ENCODE measurements at places on chromosomes 1 and 21.

DNA sequence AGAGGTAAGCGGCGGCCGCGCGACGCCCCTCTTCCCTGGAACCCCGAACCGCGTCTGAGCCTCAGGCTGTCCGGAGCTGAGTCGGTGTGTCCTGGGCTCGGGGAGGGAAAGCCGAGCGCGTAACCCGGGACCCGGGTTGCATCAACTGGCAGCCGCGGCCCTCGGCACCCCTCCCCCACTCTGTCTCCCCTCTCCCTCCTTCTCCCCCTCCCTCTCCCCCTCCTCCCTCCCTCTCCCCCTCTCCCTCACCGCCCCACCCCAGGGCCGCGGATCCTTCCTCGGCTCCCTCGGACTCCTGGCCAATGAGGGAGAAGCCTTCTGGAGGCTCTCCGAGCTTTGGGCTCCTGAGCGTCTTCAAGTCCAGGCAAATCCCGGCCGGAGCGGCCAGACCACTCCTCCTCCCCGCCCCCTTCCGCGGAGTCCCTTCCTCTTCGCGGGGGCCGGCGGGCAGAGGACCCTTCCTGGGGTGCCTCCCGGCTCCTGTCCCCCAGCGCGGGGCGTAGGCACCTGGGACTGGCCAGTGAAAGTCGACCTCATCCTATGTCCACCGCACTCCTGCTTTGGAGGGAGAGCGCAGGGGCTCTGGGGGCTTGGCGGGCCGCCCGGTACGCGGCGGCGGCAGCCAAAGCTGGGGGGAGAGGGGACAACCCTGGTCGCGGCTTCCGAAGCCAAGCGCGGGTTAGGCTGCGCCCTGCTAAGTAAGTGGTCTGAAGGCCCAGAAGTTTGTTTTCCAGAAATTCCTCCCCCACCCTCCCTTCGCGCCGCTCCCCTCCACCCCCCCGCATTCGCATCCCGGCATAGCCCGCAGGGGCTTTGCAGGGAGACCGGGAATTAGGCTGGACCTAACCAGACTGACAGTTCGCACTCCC is 850 bp downstream of the SESN2 start:
- peak; percentile 70 for DNase-seq

- no peak for DNase-seq
These were observed 57.8 kb downstream of the ZMYM4 start for GRCh38 chr1:35326246-35326866.

GRCh38 chr1:156625436-156626078 is 6.3 kb downstream of the HAPLN2 start:
- DNase-seq, result no peak

GRCh38 chr1:192925609-192926008 is 116.8 kb downstream of the RGS2 start:
- DNase-seq, result no peak

GRCh38 chr1:173628888-173629287 is 6.2 kb upstream of the TEX50 start:
- no peak for DNase-seq

DNA sequence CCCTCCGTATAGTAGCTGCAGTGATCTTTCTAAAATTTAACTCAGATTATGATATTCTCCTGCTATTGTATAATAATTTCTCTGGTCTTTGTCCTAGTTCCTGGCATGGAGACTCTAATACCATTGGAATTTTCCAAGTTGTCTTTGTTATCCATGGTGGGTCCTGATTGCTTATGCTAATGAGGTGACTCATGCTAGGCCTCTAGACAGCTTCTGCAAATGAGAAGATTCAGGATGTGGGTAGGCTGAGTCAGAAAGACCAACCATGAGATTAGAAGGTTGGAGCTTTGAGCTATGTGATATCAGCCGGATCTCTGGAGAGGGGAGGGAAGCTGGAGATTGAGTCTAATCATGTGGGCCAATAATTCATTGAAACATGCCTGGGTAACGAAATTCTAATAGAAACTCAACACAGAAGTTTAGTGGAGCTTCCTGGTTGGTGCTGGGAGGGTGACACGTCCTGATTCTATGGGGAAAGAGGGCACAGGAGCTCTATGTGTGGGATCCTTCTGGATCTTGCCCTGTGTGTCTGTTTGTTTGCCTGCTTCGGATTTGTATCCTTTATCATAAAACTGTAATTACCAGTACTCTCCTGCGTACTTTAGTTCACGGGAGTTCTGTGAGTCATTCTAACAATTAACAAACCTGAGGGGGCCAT is 73.2 kb upstream of the CNIH3 start:
- no peak for DNase-seq

DNA sequence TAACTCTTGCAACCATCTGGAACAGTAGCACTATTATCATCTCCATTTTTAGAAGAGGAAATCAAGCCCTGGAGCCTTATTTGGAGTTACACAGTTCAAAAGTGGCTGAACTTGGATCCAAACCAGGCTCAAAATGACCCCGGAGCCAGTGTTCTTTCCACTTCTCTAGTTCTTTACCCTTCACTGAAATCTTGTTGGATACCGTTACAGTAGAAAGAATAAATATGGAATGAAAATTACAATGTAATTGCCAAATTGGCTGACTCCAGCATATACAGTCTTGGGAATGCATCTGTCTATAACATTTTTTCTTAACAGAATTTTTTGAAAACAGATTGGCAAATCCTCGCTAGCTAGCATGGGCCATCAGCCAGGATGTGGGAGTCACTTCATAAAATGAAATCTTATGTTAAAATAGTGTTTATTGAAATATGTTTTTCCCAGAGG is 261.4 kb downstream of the CTH start:
- DNase-seq, result no peak

DNA sequence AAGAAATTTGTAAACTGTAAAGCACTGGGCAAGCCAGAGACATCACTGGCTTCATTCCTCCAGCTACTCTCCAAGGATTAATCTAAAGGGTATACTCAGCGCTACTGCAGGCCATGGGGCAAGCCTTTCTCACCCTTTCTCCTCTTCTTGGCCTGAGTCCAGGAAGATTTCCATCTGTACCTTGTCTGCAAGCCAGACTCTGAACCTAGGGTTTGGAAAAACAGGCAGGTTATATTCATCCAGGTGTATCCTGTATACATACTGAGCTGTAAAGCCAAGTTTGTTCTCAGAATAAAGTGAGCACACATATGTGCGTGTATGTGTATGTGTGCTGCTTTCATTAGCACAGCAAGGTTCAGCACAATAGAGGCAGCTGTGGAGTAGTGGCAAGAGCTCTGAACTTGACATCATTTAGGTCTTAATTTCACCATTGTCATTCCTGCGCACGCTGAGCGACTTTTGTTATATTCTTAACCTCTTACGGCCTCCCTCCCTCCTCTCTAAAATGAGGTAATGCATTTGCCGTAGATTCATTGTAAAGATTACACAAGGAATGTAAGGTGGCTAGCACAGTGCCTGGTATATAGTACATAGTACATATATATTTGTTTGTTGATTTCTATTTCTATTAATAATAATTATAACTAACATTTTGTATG is 128.1 kb upstream of the JUN start:
- DNase-seq, result no peak

DNA sequence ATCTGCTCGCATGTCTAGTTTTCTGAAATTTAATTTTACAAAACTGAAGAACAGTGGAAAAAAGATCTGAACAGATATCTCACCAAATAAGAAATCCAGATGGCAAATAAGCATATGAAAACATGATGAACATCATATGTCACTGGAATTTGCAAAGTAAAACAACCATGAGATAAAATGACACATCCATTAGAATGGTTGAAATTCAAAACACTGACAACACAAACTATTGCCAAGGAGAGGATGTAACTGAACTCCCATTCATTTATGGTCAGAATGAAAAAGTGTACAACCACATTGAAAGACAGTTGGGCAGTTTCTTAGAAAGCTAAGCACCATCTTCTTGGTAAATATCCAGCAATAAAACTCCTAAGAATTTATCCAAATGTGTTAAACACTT is 312.7 kb upstream of the NCAM2 start:
- DNase-seq, result no peak

GRCh38 chr21:15124731-15125130 is 59.9 kb upstream of the NRIP1 start:
- DNase-seq, result no peak

- peak; percentile 73 for DNase-seq
These were observed 72.7 kb upstream of the AK4 start for GRCh38 chr1:65075123-65075976.

DNA sequence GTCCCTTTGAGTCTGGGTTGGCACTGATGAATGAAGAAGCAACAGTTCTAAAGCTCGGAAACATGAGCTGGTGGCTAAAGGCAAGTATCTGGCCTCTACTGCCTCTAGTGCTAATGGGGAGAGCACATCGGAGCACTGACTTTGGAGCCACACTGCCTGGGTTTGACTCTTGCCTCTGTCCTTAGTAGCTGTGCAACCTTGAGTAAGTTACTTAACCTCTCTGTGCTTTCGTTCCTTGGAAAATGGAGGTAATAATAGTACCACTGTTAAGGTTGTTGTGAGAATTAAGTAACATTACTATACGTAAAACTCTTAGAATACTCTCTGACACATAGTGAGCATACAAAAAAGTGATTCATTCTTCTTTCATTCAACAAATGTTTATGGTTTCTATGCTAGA is 211.2 kb downstream of the ATG4C start:
- no peak for DNase-seq

GRCh38 chr1:16172964-16173446 is 17.1 kb upstream of the EPHA2 start:
- DNase-seq, result no peak

GRCh38 chr1:92736395-92736794 is 48.5 kb downstream of the EVI5 start:
- no peak for DNase-seq

DNA sequence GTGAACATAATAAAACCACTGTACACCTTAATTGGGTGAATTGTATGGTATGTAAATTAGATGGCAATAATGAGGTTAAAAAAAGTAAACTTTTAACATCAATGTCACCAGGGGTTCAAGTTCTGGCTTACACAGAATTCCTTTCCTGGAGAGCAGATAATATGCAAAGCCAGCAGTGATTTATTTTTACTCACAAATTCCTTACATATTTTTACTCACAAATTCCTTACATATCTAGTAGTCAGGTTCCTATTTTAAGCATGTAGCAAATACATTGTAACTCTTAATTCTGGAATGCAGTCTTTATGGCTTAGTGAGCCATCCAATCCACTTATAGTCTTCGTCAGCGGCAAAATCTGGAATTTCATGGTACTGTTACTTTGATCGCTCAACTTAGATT is 1.3 kb upstream of the UBE4B start:
- no peak for DNase-seq

- no peak for DNase-seq
These were observed 239.4 kb upstream of the CAMK1G start for GRCh38 chr1:209344156-209344555.

GRCh38 chr1:180501865-180502360 is 464 bp downstream of the ACBD6 start:
- DNase-seq, result no peak

GRCh38 chr1:160144921-160145320 is 6.5 kb upstream of the ATP1A4 start:
- DNase-seq, result no peak

GRCh38 chr1:113191579-113192076 is 118.6 kb downstream of the LRIG2 start:
- DNase-seq, result no peak

GRCh38 chr1:50968821-50969610 is 1.0 kb upstream of the CDKN2C start:
- DNase-seq, result no peak
